ENCODE measurements at places on chromosomes 7 and 10.

DNA sequence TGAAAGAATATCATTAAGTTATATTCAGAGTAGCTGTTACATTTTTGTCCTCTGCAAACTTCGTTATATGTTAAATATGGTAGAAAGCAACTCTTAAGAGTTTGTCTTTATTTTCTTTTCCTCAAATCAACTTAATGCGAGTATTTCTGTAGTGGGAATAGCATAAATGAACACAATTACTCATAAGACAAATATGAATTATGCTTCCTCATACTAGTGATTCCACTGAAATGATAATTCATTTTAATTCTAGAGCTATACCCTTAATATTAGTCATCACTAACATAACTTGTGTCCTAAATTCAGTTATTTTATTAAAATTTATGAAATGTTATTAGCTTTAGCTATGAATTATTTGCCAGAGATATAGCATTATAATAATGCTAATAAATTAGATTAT is 820.6 kb upstream of the KCND2 start:
- DNase-seq: no peak

- no peak for DNase-seq
Measured at GRCh38 chr10:30995081-30995770, 36.4 kb downstream of the ZNF438 start.

DNA sequence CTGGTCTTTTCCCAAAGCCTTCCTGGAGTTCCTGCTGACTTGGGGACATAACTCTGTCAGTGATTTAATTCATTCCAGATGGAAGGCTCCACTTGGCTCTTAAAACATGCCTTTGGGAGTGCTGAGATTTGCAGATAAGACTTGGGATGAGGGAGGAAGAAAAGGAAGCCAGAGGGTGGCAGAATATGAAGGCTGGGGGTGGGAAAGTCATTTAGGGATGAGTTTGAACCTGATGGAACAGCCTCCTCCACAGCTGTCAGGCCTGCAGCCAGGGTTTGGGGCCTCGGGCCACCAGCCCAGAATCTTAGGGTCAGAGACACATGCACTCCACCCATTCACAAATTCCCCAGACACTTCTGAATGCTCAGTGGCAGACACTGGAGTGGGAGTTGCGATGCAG is 28.4 kb upstream of the EIF5AL1 start:
- DNase-seq: no peak

DNA sequence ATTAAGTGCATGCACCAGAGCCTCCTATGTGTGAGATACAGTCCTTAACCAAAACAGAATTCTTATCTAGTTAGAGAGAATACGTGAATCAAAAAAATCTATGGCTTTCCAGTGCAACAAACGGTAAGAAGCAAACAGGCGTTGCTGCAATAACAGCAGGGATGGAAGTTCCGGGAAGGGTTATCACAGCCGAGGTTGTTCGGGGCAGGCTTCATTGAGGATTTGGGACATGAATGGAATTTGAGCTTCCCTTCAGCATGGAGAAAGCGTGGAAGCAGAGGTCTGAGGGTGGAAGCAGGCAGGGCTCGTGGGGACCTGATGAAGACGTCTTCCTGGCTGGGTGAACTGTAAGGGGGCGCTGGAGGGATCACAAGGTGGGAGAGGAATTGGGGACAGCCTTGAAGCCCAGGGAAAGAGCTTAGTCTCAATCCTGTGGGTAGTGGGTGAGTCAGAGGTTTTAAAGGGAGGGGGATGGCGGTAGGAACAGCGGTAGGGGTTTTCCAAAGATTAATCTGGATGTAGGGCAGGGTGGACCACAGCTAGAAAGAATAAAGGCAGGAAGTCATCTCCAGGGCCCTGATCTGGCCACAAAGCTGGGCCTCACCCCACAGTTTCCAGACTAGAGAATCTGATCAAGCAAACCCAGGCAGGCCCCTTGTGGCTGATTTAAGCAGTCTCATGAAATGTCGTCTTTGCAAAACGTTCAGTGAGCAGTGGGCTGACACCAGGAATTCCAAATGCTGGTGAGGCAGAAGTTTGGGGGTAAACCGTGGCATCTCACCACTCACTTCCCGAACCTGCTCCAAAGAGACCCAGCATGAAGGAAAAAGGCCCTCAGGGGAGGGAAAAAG is 65.1 kb downstream of the CALML3 start:
- DNase-seq: no peak

GRCh38 chr7:133372337-133372736 is 119.5 kb downstream of the EXOC4 start:
- DNase-seq: no peak

DNA sequence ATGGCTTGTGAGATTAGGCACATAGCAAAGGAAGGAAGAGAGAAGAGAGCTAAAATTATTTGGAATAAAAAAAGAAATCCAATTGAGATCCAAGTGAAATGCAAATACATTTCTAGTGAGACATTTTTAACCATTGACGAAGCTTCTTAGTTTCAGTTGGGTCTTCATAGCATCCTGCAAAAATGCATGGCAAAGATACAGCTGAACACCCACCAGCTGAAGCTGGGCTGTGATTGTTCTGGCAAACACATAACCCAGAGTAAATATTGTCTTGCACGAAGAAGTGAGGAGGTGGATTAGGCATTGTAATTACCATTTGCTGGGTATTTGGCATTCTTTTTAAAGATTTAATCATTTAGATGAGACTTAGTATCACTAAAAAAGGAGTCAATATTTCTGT is 409.4 kb downstream of the GRM8 start:
- DNase-seq: no peak

GRCh38 chr10:11488126-11488525 is 123.3 kb downstream of the USP6NL start:
- DNase-seq: no peak

DNA sequence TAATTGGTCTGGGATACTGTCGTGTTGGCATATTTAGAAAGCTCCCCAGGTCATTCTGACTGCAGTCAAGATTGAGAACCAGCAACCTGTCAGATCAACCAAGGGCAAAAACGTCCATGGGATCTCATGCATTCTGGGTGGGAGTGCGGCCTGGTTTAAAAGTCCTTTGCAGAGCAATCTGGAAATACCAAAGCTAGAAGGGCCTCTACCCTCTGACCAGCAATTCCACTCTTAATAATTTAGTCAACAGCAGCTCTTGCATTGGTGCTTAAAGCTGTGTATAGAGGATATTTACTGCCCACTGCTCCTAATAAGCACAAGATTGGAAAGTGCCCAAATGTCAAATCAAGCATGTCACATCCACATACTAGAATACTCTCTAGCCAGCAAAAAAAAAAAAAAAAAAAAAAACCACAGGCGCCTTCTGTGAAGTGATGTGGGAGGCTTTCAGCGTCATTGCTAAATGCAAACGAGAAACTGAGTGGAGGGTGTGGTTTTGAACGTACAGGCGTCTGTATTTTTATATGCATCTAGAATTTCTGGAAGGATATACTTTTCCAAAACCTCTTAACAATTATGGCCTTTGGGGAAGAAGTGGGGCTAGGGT is 44.8 kb upstream of the HSPA12A start:
- no peak for DNase-seq

- DNase-seq: no peak
Measured at GRCh38 chr7:25399000-25399750, 170.9 kb upstream of the NPVF start.

- no peak for DNase-seq
Measured at GRCh38 chr7:76425156-76425555, 406 bp downstream of the ZP3 start.

DNA sequence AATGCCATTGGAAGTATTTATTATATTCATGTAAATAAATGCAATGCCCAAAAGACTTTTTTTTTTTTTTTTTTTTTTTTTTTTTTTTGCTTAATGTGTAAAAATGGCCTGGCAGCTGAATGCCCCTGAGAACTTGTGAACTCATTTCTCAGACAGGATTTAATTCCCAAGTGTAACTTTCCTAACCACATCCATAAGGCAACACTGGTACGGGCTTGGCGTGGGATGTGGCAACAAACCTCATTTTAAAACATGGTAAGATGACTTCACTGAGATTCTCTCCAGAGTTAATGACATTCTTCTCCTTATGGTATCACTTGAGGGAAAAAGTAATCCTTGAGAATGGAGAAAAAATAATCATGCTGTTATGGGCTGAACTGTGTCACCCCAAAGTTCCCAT is 150.4 kb downstream of the DGKI start:
- no peak for DNase-seq

DNA sequence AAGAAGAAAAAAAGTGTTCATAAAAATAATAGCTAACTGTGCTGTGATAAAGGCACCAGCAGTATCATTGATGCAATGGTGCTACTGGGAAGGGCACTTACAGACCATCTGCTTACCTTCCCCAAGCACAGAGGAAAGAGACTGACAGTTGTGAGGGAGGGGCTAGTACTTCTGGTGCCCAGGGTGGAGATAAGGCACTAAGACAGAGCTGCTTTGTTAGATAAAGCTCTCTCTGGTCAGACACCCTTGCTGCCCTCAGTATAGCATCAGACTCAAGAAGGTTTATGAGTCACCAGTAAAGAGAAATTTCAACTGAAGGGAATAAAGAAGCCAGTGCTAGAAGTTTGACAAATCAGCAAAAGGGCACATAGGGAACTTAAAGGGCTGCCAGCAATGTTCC is 325.6 kb downstream of the HPSE2 start:
- DNase-seq: no peak

- DNase-seq: no peak
Measured at GRCh38 chr10:52077814-52078213, 236.3 kb upstream of the DKK1 start.

GRCh38 chr7:135771961-135772638 is 23.5 kb upstream of the FAM180A start:
- no peak for DNase-seq

GRCh38 chr7:108079648-108080591 is 50.2 kb downstream of the LAMB4 start:
- no peak for DNase-seq

DNA sequence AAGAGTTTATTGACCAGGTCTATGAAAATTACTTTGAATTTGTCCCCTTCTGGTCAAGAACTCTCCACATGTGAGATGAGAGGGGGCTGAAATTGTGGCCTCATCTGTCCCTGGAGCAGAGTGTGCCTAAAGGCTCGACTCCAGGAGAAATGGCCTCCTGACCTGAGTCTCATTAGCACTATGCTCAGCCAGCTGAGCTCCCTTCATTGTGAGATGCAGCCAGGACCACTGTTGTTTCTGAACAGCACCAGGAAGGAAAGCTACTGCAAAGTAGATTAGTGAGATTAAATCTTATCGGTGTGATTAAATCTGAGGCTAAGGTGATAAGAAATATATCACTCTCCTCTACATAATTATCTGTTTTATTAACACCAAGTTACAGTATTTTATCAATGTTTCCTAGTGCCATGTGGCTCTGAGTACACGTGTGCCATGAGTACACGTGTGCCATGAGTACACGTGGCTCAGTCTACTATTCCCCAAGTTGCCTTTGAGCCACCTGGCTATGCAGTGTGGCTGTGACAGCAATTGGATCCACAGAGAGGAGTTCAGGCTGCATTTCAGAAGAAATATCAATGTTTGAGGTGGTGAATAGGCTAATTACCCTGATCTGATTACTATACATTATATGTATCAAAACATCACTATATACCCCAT is 126.9 kb downstream of the IPMK start:
- DNase-seq: no peak

GRCh38 chr10:97531401-97531986 is 32.8 kb downstream of the UBTD1 start:
- no peak for DNase-seq

DNA sequence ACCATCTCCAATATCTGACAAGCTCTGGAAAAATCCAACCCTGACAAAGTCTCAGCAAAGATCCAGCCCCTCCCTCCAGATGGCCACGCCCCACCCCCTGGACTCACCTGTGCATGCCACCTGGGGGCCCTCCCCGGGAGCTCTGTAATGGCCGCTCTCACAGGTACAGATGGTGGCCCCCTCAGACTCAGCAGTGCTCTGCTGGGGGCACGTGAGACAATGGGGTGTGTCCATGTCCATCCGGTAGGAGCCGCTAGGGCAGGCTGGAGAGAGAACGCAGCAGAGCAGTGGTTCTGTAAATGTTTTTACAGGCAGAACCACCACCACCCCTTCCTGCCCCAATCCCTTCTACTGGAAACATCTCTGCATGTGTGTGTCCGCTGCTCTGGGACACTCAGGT is 9.5 kb downstream of the EPHA1 start:
- DNase-seq: no peak
